ENCODE measurements at places on chromosomes 2 and 18.

- no peaks in the 10 kb centered on the region for H3K4me1 ChIP-seq
- H3K27me3 ChIP-seq: no peaks in the 10 kb centered on the region
- no peaks in the 10 kb centered on the region for H3K36me3 ChIP-seq
These were observed 120.3 kb downstream of the CCDC102B start for GRCh38 chr18:68918216-68918615.

DNA sequence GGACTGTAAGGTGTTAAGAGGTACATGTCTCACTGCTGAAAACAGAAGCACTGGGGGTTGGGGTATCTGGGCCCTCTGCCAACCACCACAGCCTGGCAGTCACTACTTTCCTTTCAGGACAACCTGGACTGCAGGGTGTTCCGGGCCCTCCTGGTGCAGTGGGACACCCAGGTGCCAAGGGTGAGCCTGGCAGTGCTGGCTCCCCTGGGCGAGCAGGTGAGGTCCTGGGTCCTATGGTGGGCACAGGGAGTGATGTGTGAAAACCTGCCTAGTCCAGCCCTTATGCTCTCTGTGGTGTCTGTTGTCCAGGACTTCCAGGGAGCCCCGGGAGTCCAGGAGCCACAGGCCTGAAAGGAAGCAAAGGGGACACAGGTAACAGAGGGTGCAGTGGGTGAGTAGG is 40.0 kb downstream of the MARCO start:
- no peaks in the 10 kb centered on the region for H3K36me3 ChIP-seq
- H3K4me1 ChIP-seq: no peaks in the 10 kb centered on the region
- no peak for DNase-seq
- peaks cover 37% of the 10 kb centered on the region for H3K27me3 ChIP-seq

DNA sequence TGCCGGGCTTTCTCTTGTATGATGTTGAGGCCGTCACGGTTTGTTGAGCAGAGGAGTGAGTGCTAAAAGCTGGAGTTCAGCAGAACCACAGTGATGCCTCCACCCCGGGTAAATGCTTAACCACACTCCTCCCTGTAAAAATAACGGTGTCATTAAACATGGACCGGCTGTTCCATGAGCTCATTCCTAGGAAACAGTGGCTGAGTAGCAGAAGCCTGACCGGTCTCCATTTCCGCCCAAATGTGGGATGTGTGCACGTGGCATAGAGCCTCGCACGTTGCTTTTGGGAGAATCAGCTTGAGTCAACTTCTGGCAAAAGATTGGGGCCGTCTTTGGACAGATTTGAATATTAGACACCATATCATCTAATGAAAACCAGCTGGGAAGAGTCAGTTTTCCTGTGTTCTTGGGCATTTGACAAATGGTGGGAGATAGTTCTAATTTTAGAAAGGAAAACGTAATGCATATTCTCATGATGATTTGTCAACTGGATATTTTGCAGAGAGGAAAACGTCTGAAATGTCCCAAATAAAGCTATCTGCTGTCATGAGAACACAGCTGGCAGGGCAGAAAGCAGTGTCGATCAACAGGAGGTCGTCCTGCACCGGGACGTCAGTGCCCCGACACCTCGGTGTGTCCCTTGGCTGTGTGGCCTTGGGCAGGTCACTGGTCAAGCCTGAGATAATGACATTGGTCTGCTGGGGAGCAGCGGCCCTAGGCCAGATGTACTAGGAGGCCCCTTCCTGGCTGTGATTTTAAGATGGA is 42.4 kb downstream of the LRRFIP1 start:
- peak overlapping the region; percentile 48 for H3K27ac ChIP-seq
- H3K4me1 ChIP-seq: peaks cover 17% of the 10 kb centered on the region
- DNase-seq: peak; percentile 59
- no peak overlapping the region for H3K4me3 ChIP-seq
- H3K27me3 ChIP-seq: no peaks in the 10 kb centered on the region

GRCh38 chr2:161170958-161171932 is 11.0 kb downstream of the TANK start:
- H3K27me3 ChIP-seq: no peaks in the 10 kb centered on the region
- no peaks in the 10 kb centered on the region for H3K36me3 ChIP-seq
- H3K27ac ChIP-seq: no peak overlapping the region
- DNase-seq: peak; percentile 65
- H3K4me3 ChIP-seq: no peak overlapping the region

- H3K27ac ChIP-seq: peak overlapping the region; percentile 36
- no peaks in the 10 kb centered on the region for H3K27me3 ChIP-seq
- peaks cover 48% of the 10 kb centered on the region for H3K36me3 ChIP-seq
- DNase-seq: peak; percentile 6
These were observed 18.2 kb downstream of the SLC4A1AP start for GRCh38 chr2:27681841-27682240.

DNA sequence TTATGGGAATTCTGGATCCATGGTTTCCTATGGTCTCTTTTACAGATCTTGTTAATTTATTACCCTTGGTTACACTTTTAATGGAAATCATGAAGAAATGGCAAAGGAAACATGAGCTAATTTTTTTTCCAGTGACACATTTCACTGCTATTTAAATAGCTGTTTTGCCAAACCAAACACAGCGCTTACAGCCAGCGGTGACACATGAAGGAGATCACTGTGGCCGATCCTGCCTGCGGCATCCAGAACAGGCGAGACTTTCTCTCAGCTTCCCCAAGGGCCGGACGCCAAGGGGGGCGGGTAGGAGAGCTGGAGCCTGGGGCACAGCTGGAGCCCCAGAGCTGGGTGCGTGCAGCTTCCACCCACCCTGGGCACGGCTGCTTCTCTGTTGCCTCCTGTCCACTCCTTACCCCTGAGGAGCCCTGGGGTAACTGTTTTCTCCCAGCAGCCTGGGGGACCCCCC is 81.4 kb upstream of the PKDCC start:
- peaks cover 26% of the 10 kb centered on the region for H3K4me1 ChIP-seq
- no peak overlapping the region for H3K27ac ChIP-seq
- H3K36me3 ChIP-seq: no peaks in the 10 kb centered on the region
- peak; percentile 97 for DNase-seq
- H3K27me3 ChIP-seq: no peaks in the 10 kb centered on the region

- H3K4me1 ChIP-seq: peaks cover 4% of the 10 kb centered on the region
- H3K4me3 ChIP-seq: no peak overlapping the region
- no peaks in the 10 kb centered on the region for H3K36me3 ChIP-seq
- H3K27me3 ChIP-seq: peaks cover 96% of the 10 kb centered on the region
- no peak for DNase-seq
These were observed 4.8 kb upstream of the ONECUT2 start for GRCh38 chr18:57430079-57431001.

DNA sequence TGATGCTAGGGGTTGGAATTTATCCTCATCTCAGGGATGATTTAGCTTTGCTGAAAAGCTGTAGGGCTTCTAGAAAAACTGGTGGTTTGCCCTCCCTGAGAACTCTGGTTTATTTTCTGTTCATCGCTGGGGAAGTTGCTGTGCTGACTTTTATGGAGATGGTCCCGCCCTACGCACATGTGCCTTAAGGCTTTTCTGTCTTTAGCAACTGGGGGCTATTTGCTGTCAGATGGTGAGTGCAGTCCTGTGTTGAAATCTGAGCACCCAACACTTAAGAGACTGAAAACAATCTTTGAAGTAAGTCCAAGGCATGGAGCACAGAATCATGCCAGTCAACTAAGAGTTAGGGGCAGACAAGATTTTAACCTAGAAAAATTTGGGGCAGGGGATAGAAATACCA is 2148.4 kb upstream of the CELF4 start:
- H3K27me3 ChIP-seq: no peaks in the 10 kb centered on the region
- no peaks in the 10 kb centered on the region for H3K36me3 ChIP-seq
- no peak for DNase-seq
- H3K4me3 ChIP-seq: no peak overlapping the region
- H3K27ac ChIP-seq: no peak overlapping the region
- no peaks in the 10 kb centered on the region for H3K4me1 ChIP-seq

DNA sequence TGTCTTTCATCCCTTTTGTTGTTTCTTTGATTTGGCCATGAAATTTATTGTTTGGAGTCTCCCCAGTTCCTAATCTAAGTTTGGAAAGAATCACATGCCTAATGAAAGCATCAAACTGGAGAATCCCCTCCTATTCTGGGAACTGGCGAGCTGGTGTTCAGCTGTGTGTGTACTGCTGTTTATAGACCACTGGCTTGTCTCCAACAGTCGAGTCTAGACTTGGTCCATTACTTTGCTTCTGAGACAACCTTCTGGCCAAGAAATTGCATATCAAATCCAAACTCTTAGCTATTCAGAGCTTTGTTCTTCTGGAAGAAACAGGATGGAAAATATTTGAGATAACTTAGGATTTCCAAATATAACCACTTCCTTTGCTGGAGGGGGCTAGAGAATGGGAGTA is 111.5 kb upstream of the THSD7B start:
- no peaks in the 10 kb centered on the region for H3K36me3 ChIP-seq
- H3K27ac ChIP-seq: no peak overlapping the region
- peaks cover 3% of the 10 kb centered on the region for H3K27me3 ChIP-seq
- no peak overlapping the region for H3K4me3 ChIP-seq

GRCh38 chr18:74084184-74084855 is 63.3 kb downstream of the FBXO15 start:
- no peaks in the 10 kb centered on the region for H3K27me3 ChIP-seq
- H3K27ac ChIP-seq: no peak overlapping the region
- peaks cover 10% of the 10 kb centered on the region for H3K4me1 ChIP-seq
- no peak for DNase-seq

DNA sequence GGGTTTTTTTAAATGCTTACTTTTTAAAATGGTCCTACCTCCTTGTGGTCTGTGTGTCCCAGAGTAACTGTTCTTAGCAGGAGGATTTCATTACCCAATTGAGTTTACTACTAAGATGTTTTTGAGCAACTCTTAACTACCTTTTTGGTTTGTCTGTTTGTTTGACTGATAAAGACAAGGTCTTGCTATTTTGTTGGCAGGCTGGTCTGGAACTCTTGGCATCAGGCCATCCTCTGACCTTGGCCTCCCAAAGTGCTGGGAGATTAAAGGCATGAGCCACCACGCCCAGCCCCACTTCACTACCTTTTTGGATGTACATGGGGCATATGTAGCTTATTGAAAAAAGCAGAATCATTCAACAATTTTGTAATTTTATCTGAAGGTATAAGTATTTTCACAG is 14.9 kb downstream of the MRPS9 start:
- no peak overlapping the region for H3K4me3 ChIP-seq
- peaks cover 5% of the 10 kb centered on the region for H3K4me1 ChIP-seq
- DNase-seq: peak; percentile 17
- no peaks in the 10 kb centered on the region for H3K27me3 ChIP-seq
- H3K27ac ChIP-seq: no peak overlapping the region

DNA sequence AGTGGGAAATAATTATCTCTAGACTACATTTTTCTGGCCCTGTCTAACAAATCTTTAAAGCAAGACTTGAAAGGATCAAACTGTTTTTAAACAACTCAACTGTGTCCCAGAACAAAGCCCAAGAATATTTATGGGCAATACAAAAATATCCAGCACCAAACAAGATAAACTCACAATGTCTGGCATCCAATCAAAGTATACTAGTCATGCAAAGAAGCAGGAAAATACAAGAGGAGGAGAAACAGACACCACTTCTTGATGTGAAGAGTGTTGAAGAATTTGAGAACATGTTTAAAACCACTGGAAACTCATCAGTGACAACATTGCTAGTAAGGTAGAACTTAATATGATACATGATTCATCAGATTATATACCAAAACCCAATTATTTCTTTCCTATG is 66.1 kb upstream of the CDC42EP3 start:
- peaks cover 11% of the 10 kb centered on the region for H3K4me1 ChIP-seq
- H3K4me3 ChIP-seq: no peak overlapping the region
- DNase-seq: peak; percentile 47
- no peak overlapping the region for H3K27ac ChIP-seq
- H3K27me3 ChIP-seq: no peaks in the 10 kb centered on the region

DNA sequence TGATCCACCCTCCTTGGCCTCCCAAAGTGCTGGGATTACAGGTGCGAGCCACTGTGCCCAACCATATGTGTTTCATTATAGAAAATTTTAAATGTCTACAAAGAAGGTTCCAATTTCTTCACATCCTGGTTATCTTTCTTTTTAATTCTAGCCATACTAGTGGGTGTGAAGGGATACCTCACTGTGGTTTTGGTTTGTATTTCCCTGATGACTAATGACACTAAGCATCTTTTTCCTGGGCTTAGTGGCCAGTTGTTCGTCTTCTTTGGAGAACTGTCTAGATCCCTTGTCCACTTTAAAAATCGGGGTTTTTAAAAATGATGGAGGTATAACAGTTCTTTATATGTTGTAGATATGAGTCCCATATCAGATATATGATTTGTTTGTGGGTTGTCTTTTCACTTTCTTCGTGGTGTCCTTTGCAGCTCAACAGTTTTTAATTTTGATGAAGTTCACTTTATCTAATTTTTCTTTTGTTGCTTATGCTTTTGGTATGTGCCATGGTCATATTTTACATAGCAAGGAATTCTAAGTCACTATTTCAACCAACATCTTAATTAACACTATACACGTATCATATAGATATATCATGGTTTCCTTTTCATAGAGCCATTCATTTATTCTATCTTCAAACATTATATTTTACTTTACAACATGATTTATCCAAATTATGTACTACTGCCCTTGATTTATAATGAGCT is 135.0 kb upstream of the RIOK3 start:
- H3K36me3 ChIP-seq: no peaks in the 10 kb centered on the region
- H3K27me3 ChIP-seq: no peaks in the 10 kb centered on the region
- no peak overlapping the region for H3K4me3 ChIP-seq
- no peak for DNase-seq

- peak; percentile 13 for DNase-seq
- H3K27ac ChIP-seq: peak overlapping the region; percentile 94
- no peaks in the 10 kb centered on the region for H3K27me3 ChIP-seq
- peaks cover 21% of the 10 kb centered on the region for H3K4me1 ChIP-seq
- no peaks in the 10 kb centered on the region for H3K36me3 ChIP-seq
- H3K4me3 ChIP-seq: no peak overlapping the region
These were observed 110.9 kb upstream of the RMP24 start for GRCh38 chr18:35861367-35862118.

DNA sequence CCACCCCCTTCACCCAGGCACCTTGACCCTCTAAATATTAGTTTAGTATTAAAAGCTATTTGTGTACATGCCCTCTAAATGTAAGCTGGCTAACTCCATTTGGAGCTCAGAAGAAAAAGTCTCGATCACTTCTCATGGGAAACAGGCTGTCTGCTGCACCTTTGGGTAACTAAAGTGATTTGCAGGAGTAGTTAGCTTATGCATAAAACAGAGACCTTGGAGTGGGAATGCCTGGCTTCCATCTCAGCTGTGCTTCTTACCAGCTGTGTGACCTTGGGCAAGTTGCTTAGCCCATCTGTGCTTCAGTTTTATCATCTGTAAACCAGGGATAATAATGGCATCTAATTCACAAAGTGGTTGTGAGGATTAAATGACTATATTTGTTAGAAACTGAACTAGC is 29.9 kb downstream of the IGFBP2 start:
- H3K27ac ChIP-seq: no peak overlapping the region
- DNase-seq: no peak
- H3K4me1 ChIP-seq: peaks cover 10% of the 10 kb centered on the region
- peaks cover 6% of the 10 kb centered on the region for H3K36me3 ChIP-seq
